Kasumi-1 (cell line): ENCODE measurements at places on chromosomes 12 and 14.

GRCh38 chr12:57460841-57461275, 1.3 kb downstream of the GLI1 start:
- no peak for DNase-seq

DNA sequence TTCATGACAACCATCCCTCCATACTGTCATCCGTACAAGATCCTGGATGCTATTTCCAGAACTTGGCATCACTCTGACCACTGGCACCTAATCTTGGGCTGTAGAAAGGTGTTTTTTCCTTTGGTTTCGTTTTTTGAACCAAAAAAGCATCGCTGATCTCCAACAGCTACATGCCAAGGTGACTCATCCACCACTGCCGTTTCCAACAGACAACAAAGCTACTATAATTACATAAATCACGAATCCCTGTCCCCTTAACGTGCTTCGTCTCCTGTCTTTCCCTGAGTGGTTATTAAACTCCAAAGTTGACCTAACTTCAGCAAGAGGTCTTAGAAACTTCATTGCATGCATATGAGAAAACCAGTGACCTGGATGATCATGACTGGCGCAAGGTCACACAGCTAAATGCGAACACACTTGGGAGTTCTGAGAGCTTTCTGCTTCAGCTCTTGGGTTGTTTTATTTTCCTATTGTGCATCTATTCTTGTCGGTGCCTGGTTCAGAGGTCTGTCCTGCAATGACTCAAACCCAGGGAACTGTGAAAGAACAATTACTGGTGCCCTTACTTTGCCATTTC, 99.9 kb downstream of the PPM1H start:
- DNase-seq = no peak

DNA sequence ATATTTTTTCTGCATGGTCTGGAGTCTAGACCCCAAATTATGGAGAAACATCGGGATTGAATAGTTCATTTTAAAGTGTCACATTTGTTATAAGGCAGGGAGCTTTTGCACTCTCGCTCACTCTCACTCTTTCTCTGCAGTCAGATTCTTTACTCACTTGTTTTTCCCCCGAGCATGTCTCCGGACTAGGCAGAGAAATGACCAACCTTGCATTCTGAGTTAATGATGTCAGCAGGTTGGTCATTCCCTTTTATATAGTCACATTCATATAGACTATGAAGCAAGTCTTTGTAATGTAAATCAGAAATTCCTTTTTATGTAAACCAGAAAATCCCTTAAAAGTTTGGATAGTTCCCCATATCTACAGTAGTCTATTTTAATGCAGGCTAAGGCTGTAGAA, 4.1 kb downstream of the C12orf75 start:
- no peak for DNase-seq

- DNase-seq = no peak
These were observed 45.7 kb upstream of the RFLNA start for GRCh38 chr12:124248941-124249825.

GRCh38 chr14:89032086-89032649, 207.7 kb downstream of the TTC8 start:
- DNase-seq = no peak

GRCh38 chr12:52821826-52822660, 8.1 kb upstream of the KRT4 start:
- DNase-seq = no peak

- no peak for DNase-seq
These were observed 46.9 kb downstream of the PHLDA1 start for GRCh38 chr12:75984577-75985182.

DNA sequence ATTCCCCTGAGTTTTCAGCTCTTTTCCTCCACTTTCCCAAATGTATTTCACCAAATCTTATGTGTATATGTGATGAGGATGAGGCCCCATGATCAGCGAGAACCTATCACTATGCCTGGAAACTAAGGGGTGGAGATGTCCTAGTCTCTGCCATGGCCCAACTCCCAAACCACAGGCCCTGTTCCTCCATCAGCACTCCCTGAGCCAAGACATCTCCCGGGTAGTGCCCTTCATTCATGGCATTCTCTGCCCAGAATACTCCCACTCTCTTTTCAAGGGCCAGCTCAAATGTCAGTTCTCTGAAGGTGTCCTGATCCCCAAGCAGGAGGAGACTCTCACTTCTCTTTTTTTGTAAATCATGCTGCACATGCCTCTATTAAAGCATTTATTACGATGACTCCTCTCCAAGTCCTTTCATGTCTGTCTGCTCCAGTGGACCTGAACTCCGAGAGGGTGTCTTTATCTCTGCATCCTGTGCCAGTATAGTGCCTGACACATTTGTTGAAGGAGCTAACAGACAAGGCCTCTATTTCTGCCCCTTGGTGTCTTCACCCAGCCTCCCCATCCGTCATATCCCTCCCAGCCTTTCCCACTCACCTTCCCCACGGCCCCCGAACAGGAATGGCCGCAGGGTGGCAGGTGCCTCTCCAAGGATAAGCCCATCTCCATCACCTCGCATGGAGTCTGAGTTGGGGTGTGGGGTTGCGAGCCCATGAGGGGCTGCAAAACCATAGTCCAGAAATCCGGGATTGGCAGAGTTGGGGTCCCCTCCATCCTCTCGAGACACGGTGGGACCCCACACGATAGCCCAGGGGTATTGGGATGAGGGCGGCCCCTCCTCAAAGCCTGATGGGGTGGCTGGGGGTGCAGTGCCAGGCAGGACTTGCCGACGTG, 3.7 kb downstream of the PIANP start:
- DNase-seq = no peak

DNA sequence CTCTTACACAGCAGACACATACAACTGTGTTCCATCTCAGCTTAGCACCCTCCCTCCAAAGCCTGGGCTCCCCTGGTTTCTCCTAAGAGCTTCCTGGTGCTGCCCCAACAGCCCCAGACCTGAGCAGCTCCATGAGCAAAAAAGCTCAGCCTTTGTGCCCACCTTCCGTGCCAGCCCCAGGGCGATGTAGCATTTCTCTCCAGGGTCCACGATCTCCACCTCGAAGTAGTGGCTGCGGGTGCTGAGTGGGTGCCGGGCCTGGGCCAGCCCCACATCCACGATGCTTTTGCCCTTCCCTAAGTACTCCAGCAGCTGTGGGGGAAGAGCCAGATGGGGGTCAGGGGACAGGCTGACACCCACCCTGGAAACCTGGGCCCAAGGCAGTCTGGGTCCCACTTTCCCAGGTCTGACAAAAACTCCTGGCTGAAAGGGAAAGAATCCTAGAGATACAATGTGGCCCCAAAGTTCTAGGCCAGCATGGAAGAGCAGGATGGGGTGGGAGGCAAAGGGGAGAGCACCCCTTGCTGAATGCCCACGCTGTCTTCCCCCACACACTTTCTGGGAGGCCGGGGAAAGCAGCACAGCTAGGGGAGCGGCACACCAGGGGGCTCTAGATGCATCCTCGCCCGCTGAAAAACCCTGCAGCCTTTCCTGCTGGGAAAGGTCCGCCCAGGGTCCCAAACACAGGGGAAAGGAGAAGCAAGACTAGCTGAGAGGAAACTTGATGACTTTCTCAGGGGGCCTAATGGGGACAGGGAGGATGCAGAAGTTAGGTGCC, 11.0 kb downstream of the SPRYD3 start:
- no peak for DNase-seq

DNA sequence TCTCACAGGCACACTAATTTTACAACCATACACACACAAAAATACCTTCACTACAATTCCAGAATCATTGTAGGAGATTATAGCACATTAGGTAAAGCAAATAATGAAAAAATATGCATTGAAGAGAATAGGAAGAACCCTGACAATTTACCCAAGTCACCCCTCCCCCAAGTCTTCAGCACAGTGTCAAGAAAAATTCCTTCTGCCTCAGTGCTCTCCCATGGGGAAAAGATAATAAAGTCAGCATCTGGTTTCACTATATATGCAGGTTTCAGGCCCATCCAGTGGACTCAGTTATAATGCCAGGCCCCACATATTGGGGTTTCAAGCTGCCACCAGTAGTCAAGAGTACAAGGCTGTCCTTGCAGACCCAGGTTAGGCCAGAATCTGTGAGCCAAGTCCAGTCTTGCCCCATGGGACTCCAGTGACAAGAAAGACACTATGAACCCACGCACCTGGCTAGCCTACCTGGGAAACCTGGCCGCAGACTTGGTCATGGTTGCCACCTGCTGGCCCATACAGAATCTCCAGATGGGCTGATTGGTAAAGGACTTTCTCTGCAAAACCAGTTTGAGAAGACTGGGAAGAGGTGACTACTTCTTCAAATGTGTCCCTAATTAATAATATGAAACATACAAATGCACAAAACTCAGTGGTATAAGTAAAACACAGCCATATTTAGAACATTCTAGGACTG, 398.6 kb upstream of the FLRT2 start:
- DNase-seq = no peak

DNA sequence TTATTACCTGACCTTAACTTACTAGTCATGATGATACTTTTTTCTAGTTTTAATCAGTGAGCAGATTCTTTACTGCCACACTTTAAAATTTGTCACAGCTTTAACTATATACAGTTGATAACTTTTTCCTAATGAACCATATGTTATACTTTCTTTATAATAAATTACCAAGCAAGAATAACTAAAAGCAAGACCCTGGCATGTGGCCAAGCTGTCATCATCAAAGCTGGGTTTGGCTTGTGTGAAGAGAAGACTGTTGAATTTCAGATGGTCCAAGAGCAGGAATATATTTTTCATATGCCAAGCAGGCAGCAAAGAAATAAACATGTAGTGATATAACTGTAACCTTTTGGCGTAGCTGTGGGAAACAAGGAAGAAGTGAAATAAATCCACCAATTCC, 93.5 kb downstream of the PUS7L start:
- DNase-seq = no peak

GRCh38 chr12:62252576-62252975, 7.6 kb upstream of the USP15 start:
- no peak for DNase-seq

GRCh38 chr12:21433525-21433924, 3.9 kb upstream of the PYROXD1 start:
- DNase-seq = no peak

- no peak for DNase-seq
These were observed 89.3 kb downstream of the DUSP6 start for GRCh38 chr12:89262855-89263552.

DNA sequence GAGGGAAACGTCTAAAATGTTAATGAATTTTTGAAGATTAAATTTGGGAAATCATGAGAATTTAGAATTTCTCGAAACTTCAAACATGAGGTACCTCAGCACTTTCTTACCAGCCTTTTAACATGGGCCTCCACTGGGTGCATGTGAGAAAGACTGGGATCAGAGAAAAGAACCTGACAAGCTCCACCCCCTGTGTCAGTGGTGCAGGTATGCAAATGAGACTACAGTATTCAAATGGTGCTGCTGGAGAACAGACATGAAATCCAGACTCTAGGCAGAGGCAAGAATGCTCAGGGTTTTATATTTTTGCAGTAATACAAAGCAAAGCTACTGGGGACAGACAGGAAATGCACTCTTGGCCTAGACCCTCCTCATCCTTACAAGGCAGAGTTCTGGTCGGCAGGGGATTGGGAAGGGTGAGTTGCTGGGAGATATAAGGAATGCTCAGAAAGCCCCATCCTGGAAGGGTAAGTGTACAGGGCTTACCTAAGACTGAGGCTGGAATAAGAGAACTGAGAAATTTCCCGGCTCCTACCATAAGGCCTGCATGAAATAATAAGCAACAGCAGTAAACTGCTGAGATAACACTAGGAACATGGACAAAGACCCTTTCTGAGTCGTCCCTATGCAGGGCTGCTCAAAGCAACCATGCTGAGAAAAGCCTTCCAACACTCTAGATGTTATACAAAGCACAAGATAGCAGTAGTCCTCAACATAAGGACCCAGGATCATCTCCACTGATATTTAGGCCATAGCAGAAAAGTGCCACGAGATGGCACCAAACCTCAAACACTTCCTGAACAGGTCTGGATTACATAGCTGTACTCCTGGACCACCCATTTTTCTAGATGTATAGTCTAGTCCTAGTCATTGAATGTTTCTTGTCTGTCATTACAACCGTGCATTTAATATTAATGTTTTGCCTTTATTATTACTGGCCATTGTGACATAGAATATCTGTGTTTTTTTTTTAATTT, 260.8 kb downstream of the RASSF9 start:
- peak; percentile 78 for DNase-seq

DNA sequence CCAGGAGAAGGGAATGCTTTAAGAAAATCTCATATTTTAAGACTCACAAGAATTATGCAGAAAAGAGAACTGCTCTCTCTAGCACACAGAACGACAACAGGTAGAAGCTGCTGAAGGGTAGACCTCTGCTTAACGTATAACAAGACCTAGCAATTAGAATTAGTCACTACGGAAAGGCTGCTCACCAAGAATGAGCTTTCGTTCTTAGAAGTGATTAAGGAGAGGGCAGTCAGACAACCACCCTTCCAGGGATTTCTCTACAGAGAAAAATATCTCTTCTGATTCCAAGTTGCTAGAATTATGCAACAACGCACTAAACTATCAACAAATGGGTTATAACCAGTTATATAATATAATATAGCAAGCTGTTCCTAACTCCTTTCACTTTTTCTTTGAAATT, 18.6 kb downstream of the LRIG3 start:
- no peak for DNase-seq

GRCh38 chr14:93978735-93979134, 2.4 kb upstream of the ASB2 start:
- DNase-seq = no peak

DNA sequence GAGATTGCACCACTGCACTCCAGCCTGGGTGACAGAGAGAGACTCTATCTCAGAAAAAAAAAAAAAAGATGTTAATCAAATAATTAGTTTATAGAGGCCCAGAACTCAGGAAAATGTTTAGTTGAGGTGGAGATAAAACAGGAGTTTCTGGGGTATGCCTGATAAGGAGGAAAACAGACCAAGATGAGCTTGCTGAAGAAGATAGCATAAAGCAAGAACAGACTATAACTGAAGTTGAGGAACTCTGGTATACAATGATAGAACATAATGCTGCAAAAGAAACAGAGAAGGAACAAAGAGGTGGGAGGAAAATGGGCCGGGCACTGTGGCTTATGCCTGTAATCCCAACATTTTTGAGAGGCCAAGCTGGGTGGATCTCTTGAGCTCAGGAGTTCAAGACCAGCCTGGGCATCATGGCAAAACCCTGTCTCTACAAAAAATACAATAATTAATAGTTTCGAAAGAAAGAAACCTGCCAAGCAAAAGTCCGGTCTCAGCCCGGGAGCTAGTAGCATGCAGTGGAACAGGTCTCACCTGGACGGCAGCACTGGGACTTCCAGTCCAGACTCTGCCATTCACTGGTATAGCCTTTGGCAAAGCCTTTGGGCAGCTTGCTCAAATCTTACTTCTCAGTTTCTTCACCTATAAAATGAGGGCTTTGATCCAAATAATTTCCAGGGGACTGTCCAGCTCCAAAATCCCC, 25.4 kb downstream of the SLC35E3 start:
- DNase-seq = no peak
